NB4 (cell line): ENCODE measurements at places on chromosomes 3 and 15.

GRCh38 chr3:105094588-105094987, 272.1 kb upstream of the ALCAM start:
- DNase-seq: no peak

DNA sequence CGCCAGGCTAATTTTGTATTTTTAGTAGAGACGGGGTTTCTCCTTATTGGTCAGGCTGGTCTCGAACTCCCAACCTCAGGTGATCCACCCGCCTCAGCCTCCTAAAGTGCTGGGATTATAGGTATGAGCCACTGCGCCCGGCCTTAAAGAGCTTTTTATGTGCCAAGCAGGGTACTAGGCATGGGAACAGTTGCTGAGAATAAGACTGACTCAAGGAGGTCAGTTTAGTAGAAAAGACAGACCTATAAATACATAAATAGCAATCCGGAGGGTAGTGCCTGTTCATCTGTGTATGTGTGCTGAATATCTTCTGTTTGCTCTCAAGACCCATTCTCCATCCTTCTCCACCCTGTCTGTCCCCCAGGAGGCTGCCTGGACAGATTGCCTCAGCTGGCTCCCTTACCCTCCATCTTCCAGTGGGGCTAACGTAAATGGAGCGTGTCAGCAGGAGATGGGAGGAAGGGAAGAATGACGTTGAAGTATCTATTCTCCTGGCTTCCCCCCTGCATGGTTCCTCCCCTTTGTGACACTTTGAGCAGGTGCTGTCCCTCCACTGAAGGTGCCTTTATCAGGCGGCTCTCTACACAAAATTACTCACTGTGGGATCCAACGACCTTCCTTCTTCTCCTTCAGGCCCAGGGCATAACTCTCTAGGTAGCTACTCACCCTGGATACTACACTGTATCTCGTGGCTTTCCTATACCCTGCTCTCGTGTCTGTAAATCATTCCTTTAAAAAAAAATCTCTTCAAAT, 31.1 kb downstream of the FBXO40 start:
- no peak for DNase-seq

DNA sequence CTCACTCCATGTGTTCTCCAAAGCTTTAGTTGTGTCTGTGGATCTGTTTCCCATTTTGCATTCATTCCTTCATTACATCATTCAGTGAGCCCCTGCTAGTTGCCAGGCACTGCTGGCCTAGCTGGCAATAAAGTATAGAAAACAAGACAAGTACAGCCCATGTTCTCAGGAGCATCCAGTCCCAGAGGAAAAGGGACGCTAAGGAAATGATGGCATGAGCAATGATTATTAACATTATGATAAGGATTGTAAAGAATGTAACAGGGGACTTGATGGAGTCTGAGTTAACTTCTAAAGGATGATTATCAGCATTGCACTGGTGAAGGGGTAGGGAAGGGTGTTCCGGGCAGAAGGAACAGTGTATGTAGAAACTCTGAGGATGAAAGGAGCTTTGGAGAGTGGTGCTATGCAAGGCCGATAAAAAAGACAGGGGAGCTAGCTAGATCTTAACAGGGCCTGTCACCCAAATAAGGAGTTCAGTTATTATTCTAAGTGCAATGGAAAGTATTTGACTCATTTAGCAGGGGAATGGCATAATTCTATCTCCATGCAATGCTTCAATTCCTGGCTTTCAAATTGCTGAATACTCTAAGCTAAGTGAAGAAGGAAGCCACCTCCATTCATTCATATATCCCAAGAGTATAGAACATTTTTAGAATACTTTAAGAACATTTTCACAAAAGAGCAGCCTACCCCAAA, 258.2 kb upstream of the STT3B start:
- no peak for DNase-seq

- DNase-seq: no peak
These were observed 392.0 kb downstream of the IL20RB start for GRCh38 chr3:137349557-137350348.

- DNase-seq: no peak
These were observed 78.5 kb upstream of the DLG1 start for GRCh38 chr3:197376735-197377555.

- peak; percentile 61 for DNase-seq
These were observed at the start of gene SPSB4 for GRCh38 chr3:141050576-141051442. TSS of gene SPSB4 (plus strand) at chr3:141051347. CDS start at chr3:141066105, 14,758 bp downstream.

GRCh38 chr15:98438326-98438725, 210.0 kb upstream of the IGF1R start:
- DNase-seq: no peak

- DNase-seq: no peak
These were observed 4.9 kb downstream of the MGLL start for GRCh38 chr3:127817406-127817841.

- peak; percentile 40 for DNase-seq
These were observed 121.8 kb upstream of the NLGN1 start for GRCh38 chr3:173275740-173276139.

GRCh38 chr3:194632809-194633348, 340 bp downstream of the TMEM44 start:
- no peak for DNase-seq

DNA sequence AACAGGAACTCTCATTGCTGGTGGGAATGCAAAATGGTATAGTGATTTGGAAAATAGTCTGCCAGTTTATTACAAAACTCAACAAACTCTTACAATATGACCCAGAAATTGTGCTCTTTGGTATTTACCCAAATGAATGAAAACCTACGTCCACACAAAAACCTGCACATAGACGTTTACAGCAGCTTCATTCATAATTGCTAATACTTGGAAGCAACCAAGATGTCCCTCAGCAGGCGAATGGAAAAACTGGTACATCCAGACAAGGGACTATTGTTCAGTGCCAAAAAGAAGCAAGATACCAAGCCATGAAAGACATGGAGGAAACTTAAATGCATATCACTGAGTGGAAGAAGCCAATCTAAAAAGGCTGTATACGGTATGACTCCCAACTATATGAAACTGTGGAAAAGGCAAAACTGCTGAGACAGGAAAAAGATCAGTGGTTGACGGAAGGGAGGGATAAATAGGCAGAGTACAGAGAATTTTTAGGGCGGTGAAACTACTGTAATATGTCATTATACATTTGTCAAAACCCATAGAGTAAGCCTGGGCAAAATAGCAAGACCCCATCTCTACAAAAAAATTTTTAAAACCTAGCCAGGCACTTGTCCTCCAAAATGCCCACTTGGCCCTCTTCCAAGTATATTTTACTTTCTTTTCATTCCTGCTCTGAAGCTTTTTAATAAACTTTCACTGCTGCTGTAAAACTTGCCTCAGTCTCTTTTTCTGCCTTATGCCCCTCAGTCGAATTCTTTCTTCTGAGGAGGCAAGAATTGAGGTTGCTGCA, 4.9 kb upstream of the MKRN2OS start:
- DNase-seq: no peak

DNA sequence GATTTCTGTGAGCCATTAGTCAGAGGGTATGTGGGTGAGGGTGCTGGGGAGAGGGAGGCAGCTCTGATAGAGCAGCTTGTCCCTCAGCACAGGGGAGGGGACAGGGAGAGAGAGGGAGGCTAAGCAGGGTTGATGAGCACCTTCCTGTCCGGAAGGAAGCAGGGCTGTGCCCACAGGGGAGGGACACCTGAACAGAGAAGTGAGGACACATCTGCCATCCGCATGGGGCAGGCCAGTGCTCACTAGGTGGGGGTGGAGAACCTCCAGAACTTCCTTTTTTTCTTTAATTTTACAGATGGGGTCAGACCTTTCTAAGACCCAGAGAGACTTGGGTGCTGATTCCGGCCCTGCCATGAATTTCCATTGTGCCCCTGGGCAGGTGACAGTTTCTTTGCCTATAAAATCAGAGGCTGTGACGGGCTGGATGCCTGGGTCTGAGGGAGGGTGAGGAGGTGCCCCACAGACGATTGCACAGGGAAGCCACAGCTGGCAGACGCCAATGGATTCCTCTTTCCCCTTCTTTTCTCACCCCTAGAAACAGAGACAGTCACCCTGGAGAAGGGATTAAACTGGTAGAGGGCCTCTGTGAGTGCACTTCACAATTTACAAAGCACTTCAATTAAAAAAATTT, 4.1 kb upstream of the TGM5 start:
- peak; percentile 82 for DNase-seq
